LNCaP clone FGC (cell line): ENCODE measurements at places on chromosomes 5 and 9.

GRCh38 chr5:123964884-123965283, 452.9 kb downstream of the CSNK1G3 start:
- no peak for DNase-seq

DNA sequence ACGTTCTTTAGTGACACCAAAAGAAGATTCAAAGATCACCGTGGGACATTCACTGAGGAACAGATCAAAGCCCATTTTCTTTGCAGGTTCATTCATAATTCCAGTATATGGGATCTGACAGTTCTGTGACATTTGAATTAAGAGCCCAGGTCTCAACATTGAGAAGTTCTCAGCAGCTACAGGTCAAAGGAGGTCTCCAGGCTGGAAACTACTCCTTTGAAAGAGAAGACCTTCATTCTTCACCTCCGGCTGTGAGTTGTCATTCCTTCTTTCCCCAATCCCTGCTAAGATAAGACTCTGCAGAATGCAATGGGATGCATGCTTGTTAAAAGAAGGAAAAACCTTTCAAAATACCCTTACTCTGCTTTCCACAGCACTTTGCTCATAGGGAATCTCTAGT, 79.0 kb downstream of the COL23A1 start:
- no peak for DNase-seq

DNA sequence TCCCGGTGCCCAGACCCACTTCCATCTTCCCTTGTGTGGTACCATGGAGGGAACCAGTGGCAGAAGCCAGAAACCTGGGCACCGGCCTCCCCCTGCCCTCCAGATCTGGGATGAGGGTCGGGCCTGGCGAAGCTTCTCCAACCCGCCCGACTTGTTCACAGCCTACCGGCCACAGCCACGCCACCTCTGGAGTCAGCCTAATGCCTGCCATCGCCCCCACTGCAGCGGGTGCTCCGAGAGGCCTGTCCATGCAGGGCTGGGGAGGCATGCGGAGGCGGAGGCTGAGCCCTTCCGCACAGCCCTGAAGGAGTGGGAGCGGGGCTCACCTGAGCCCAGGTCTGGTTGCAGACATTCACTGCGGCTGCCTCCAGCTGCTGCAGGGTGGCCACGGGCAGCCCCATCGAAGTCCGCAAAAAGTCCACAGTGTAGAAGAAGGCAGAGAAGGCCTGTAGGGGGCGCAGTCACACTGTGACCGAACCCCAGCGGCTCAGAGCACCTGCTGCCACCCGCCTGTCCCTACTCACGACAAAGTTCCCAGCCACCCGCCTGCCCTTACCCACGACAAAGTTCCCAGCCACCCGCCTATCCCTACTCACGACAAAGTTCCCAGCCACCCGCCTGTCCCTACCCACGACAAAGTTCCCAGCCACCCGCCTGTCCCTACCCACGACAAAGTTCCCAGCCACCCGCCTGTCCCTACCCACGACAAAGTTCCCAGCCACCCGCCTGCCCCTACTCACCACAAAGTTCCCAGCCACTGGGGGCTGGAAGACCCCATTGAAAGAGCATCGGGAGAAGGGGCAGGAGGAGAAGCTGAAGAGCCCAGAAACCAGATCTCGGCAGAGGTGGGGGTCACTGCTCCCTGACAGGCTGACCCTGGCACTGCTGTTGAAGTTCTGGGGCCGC, 3.8 kb upstream of the NPDC1 start:
- DNase-seq: no peak

DNA sequence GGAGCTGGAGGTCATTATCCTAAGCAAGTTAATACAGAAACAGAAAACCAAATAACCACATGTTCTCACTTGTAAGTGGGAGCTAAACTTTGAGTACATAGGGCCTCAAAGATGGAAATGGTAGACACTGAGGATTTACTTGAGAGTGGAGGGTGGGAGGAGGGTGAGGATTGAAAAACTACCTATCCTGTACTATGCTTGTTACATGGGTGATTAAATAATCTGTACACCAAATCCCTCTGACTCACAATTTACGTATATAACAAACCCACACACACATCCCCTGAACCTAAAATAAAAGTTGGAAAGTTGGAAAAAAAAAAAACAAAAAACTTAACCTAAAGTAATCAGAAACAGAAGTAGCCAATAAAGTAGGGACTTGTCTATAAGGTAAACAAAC, 48.8 kb upstream of the LARP1 start:
- no peak for DNase-seq

GRCh38 chr5:59000211-59000610, 417.3 kb downstream of the RAB3C start:
- DNase-seq: no peak

GRCh38 chr9:121836366-121836885, 185.0 kb downstream of the DAB2IP start:
- no peak for DNase-seq

DNA sequence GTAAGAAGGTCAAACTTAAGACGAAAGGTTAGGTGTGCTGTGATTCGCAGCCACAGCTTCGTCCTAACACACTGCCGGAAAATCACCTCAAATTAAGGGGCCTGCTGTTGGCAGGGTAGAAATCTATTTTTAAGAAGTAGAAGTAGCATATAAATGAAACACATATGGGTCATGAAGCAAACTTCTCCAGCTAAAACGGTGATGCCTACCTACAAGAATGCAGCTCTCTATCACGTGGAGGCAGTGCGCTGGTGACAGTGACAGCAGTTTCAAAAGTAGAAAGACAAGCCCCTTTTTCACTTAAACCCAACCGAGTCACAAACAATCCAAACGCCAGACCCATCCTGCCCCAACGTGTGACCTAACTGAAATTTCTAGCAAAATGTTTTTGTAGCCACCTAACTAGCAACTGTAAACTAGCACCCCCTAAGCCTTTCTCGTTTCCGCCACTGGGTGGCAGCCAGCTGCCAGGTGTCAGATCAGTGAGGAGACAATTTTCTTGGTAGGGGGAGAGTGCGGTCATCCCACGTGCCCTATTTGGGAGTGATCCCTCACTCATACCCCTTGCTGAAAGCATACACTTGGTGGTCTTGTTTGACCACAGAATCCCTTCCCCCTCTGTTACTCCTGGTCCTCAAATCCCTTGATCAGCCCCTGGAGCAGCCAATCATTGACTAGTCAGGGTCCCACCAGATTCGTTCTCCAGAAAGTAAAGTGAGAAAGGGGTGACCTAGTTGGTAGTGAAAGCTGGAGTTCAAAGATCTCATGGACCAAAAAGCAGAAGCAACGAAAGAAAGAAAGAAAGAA, 71.8 kb upstream of the MAMDC2 start:
- peak; percentile 25 for DNase-seq

DNA sequence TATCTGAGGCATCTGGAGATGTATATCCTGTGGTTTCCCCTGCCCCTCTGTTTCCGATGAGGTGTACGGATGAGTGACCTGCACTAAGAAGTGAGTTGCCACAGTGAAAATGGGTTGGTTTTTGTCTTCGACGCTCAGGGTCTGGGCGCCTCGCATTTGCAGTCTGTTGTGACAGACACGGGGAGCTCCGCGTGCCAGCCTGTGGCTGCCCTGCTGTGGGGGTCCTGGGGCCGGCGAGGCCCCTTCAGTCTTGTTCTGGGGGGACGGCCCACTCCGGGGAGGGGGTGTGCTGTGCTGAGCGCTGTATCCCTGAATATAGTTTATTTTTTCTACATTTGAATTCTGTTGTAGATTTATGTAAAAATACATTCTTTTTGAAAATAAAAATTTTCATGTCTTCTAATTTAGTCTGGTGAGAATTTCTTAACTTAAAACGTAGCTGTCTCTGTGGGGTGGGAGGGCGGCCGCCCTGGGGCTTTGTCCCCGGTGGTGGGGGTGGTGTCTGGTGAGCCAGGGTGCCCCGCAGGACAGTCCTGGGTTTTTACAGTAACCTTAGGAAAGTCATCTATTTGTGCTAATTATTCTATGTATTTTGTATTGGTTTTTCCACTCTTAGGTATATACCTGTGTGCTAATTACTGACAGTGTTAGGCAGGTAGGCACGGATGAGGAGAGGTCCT, 4.7 kb downstream of the RNU6ATAC start:
- no peak for DNase-seq

GRCh38 chr5:38835887-38836286, 9.9 kb upstream of the OSMR start:
- DNase-seq: no peak

GRCh38 chr5:82811490-82811889, 265.7 kb downstream of the TMEM167A start:
- no peak for DNase-seq

- DNase-seq: no peak
These were observed 55.1 kb downstream of the C9orf152 start for GRCh38 chr9:110152704-110153374.

GRCh38 chr9:8764051-8764450, 964.5 kb upstream of the DMAC1 start:
- DNase-seq: no peak

- no peak for DNase-seq
These were observed 168.4 kb upstream of the FSTL4 start for GRCh38 chr5:133780619-133781280.

DNA sequence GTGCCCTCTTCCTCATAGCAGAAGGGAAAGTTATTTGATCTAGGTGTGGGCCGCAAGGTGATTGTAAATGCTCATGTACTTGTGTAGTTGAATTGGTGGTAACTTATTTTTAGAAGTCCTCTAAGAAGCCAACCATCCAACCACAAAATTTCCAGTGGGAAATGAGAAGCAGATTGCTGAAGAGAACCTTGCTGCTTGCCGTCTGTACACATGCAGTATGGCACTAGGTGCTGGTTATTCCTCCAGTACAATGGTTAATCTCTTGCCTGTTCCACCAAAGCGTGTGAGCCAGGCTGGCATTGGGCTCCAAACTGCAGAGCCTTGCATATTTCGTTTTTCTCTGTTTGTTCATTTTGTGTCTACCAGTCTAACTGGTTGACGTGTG, 28.0 kb downstream of the PIP5K1B start:
- DNase-seq: no peak

- DNase-seq: no peak
These were observed 74.0 kb downstream of the CHSY3 start for GRCh38 chr5:129978270-129978669.

DNA sequence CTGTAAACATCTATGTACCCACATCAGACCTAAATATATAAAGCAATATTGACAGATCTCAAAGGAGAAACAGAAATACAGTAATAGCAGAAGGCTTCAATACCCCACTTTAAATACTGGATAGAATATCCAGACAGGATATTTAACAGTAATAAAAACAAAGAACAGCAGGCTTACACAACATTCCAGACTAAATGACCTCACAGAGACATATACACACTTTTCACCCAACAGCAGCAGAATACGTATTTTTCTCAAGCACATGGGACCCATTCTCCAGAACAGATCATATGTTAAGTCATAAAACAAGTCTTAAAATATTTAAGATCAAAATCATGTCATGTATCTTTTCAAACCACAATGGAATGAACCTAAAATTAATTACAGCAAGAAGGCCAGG, 76.8 kb downstream of the CAMSAP1 start:
- no peak for DNase-seq

- no peak for DNase-seq
These were observed 16.5 kb downstream of the ADCY2 start for GRCh38 chr5:7412409-7412808.

- no peak for DNase-seq
These were observed 10.5 kb upstream of the NKX2-5 start for GRCh38 chr5:173245319-173246134.

GRCh38 chr5:11027660-11028059, 266.6 kb upstream of the DAP start:
- no peak for DNase-seq

DNA sequence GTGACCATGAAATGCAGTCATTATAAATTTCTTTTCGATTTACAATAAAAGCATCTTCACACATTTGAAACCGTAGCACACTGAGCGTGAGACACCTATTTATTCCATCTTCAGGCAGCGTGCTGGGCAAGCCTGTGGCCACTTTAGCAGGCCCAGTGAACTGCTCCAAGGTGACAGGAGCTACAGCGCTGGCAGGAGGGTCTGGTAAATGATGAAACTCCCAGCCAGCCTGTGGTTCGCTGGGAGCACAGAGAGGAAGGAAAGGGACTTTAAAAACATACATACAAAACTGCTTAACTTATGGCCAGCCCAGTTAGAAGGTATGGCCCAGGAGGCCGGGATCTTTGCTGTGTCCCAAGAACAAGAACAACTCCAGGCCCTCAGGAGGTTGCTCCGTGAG, 5.1 kb downstream of the RAPGEF1 start:
- DNase-seq: no peak
